ENCODE measurements at places on chromosomes 5 and 9.

DNA sequence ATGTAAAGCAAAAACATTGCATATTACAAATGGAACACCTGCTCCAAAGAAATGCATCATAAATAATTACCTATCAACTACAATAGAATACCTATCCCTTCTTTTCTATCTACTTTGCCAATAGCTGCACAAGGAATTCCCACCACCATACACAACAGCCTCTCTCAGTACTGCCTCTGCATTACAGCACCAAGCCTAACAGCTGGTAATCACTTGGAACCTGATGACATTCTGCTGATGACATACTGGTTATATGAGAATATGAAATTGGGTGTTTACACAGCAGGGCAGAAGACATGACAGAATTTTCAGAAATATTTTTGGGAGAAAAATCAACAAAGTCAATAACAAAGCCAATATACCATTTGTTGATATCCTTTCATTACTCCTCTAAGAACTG, 43.2 kb downstream of the PSMB7 start:
- DNase-seq, result no peak

- no peak for DNase-seq
Observed at GRCh38 chr9:97415146-97415545, 3.2 kb downstream of the TDRD7 start.

- no peak for DNase-seq
Observed at GRCh38 chr9:135663451-135663770, 302 bp downstream of the LCN9 start.

GRCh38 chr9:136051453-136051836, 43.6 kb downstream of the NACC2 start:
- DNase-seq, result no peak

GRCh38 chr5:90144625-90145327, 264.8 kb downstream of the CETN3 start:
- no peak for DNase-seq

GRCh38 chr5:137575211-137575610, 76.1 kb upstream of the SPOCK1 start:
- no peak for DNase-seq

GRCh38 chr5:91223886-91224285, 159.2 kb downstream of the ARRDC3 start:
- no peak for DNase-seq

DNA sequence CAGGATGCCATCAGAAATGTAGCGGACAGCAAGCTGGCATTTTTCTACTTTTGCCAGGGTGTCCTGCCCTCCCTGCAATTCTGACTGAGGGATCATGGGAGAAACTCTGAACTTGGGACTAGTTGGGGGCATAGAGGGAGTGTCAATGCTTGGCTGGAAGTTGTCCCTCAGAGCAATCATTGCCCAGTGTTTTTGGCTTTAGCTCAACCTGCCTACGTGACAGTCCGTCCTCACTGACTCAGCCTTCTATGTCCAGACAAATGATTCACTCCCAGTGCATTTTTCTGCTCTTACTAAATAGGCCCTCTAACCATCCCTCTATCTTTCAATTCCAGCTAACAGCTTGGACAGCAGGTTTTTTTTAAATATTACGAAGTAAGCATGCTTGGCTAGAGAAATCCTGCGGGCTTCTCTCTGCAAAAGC, 627.4 kb downstream of the TLR4 start:
- no peak for DNase-seq

GRCh38 chr9:91150998-91151717, 210.6 kb downstream of the AUH start:
- peak; percentile 80 for DNase-seq

DNA sequence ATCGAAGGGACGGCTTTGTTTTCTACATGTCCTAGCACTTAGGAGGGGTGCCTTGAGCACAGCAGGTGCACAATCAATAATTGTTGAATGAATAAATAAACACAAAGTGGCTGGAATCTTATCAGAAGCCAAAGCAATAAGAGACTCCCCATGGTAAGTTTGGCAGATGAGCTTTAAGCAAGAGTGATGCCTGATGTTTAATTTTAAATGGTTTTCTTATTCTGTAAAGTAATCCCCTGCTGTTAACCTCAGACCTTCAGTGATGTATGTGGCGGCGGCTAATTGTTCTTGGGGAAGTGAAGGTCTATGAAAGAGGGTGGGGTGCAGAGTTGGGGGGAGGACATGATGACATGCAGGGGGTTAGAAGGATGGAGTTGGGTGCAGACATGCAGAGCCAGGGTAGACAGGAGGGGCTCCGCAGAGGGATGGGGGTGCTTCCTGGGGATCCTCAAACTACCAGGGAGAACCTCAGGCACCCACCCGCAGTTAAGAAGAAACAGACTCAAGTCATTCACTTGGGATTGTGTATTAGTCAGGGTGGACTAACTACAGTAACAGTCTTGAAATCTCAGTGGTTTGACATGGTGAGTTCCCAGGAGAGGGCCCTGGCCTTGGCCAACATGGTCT, 65.7 kb upstream of the SHB start:
- DNase-seq, result no peak

- no peak for DNase-seq
Observed at GRCh38 chr5:95784514-95785302, 37.8 kb downstream of the GLRX start.

GRCh38 chr9:127876764-127877562, 512 bp downstream of the AK1 start:
- no peak for DNase-seq

DNA sequence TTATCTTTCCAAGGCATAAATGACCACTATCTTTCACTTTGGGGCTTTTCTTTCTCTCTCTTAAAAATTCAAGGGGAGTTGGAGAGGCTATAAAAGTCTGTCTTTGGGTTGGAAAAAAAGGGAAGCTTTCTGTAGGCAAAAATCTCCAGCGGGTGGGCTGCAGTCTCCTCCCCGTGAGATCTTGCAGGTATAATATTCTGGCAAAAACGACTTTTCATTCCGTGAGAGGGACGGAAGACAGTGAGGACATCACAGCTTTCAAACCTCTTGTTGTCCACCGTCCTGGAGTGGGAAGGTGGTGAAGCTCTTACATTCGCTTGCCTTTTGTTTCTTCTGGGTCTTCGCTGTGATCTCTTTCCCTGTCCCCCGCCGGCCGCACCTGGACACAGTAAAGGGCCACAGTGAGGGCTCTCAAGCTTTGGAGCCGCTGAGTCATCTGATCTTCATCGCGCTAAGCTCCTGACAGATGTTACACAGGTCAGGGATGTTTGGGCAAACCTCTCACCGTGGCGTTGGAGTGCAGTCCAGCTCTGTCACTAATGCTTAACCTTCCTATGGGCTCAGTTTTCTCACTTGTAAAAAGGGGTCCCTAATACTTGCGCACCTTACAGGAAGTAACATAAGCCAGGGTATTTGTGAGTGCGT, 61.9 kb upstream of the MEGF10 start:
- no peak for DNase-seq

DNA sequence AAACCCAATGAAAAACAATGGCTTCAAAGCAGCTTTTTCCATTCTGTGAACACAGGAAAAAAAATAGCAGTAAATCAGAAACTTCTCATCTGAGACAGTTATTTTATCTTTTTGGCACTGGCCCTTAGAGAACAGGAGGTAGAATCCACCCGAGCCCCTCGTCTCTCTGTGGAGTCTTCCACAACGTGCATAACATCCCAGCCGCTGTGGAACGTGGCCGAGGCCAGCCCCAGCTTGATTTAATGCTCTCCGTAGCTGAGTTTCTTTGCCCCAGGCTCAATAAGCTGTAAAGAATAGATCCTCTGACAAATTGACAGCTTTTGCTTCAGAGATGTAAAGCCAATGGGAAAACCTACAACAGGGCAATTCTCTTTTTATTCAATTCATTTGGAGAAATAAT, 107.9 kb upstream of the DAP start:
- DNase-seq, result no peak

DNA sequence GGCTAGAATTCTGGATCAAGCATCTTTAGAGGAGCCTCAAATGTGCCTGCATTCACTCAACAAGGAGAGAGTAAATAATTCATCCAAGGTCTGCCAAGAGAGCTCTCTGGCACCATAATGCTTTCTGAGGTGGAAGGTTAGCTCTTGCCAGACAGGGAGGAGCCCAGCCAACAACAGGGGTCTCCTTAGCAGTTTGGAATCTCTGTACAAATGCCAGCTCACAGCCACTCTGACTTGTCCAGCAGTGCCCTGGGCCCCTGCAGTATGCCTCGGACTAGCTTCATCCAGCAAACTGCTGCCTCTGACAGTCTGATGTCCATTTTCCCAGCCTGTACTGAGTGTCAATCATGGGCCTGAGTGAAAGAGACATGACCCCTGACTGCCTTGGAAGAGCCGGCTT, 127.2 kb upstream of the SLC44A1 start:
- DNase-seq, result no peak

DNA sequence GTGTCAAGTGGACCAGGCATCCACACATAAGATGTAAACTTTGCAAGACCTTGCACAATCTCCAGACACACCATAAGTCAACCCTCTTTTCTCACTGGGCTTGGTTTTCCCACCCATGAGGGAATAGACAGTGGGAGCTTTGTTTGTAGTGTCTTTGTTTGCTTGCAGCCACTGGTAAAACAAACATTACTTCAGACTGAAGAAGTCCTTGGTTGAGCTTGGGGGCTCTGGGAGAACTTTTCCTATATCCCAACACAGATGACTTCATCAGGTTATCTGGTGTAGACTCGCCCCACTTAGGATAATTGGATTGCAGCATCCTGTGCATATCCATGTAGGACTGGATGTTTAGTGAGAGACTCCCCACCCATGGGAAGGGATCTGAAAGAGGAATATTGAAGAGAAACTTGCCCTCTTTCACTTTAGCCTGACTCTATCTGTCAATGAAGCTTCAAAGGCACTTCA, 11.5 kb upstream of the ADGRV1 start:
- no peak for DNase-seq

DNA sequence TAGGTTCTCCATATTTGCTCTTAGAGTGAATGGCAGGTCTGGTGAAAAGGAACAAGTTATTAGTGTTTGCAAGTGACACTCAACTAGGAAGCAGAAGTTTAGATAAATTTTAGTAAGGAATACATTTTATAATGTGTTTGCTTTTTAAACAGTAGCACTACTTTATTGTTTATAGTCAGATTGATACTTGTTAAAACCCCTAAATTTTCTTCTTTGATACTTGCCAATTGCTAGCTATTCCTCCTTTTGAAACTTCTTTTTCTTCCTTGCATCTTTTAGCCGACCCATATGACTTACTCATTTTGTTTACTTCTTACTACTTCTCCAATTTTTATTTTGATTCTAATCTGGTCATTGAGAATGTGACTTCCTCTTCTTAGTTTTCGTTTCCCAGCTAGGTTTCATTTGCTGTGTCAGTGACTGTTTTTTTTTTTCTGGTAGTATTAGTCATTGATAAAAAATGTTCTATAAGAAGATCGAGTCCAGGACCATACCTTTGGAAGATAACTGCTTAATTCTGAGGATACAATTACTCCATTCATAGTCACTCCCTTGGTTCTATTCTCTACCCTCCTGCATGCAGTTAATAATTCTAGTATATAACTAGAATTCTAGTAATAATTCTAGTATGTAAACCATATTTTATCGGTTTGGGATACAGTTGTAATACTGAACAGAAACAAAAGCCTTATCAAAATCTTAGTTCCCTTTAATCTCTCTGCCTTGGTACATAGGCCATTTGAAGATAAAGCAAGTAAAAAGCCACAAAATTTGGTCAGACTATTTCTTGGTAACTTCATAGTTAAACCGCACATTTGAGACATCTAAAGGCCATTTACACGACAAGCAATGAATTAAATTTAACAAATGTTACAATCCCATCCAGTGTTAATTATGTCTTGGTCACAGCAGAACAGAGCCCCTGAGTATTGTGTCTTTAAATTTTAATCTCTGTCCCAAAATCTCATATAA, 2.8 kb upstream of the RICTOR start:
- peak; percentile 15 for DNase-seq

- no peak for DNase-seq
Observed at GRCh38 chr9:16727452-16728136, 142.9 kb downstream of the BNC2 start.

- DNase-seq, result no peak
Observed at GRCh38 chr9:34544035-34544434, 21.2 kb upstream of the ENHO start.

GRCh38 chr5:52892242-52892878, 96.8 kb upstream of the ITGA2 start:
- no peak for DNase-seq

DNA sequence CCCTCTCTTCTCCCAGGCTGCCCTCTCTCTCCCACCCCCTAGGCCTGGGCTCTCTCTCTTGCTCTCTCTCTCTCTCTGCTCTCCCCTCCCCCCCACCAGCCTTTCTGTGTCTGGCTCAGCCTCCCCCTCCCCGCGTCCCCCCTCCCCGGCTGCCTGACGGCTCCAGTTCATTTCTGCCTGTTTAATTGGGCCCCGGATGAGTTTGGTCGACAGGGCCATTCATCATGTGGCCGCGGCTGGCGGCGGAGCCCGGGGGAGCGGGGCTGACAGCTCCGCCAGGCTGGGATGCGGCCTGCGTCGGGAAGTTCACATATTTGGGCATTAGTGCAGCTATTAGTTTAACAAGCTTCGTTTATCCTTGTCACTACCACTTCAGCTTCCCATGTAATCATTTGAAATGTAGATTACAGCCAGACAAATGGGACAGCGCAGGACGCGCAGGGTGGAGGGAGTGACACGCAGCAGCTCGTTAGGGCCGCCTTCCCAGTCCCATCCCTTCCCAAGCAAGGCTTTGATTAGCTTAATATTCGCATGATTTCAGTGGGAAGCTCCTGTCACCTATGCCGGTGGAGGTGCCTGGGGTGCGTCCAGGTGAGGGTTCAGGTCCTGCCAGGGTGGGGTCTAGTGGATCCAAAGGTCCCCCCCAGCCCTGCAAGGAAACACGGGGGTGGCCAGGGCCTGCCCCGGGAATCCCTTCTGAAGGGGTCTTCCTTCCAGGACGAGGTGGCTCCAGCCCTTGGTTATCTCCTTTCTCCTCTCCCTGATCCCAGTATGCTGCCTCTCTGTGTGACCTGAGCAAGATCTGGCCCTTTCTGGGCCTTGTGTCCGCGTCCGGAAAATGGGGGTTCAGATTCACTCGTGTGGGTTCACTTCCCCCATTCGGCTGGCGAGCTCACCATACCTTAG, 214.8 kb downstream of the PAX5 start:
- no peak for DNase-seq

DNA sequence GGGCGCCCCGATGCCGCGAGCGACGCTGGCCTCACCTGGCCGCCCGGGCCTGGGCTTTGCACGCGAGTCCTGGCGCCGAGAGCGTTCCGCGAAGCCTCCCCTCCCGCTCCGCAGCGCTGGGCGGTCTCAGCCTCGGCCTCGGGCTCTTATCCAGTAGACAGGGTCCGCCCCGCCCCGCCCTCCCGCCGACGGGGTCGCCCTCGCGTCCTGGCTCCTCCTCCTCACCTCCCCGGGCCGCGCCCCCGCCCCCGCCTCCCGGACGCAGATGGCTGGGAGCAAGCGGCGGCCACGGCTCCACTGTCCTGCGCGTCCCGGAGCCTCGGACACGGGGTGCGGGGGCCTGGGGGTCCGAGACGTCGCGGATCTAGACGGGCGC, at the start of gene SLC6A3:
Gene SLC6A3, minus strand, starts transcription at position 128 of the 376 bp plus-strand sequence. CDS start 2,243 bp downstream, outside the sequence.
- no peak for DNase-seq

Measured in KG1 (cell line).